ENCODE measurements at places on chromosomes 12 and 14. TPM values are rescaled to one million over a fixed set of nuclear protein-coding genes. Genes with fewer than 3 reads are reported as not detected.

Gene PTPRQ
- total RNA-seq: not detected

Gene KRT73
- total RNA-seq: not detected

Gene BICD1
- total RNA-seq: 18.0 TPM

Gene HOXC12
- total RNA-seq: not detected

Gene DDX54
- total RNA-seq: 131 TPM

Gene RIN3
- 47.4 TPM for total RNA-seq

Gene PTHLH
- total RNA-seq: 0.33 TPM

Gene RBMS2
- 4.7 TPM for total RNA-seq

Gene DCN
- not detected for total RNA-seq

Gene FGF6
- total RNA-seq: not detected

Gene WSCD2
- total RNA-seq: not detected

Gene CPSF2
- 134 TPM for total RNA-seq

Gene MTRFR
- 26.6 TPM for total RNA-seq

GRCh38 chr14:77344377-77344996, 23.7 kb downstream of the GSTZ1 start:
- no peak for DNase-seq

DNA sequence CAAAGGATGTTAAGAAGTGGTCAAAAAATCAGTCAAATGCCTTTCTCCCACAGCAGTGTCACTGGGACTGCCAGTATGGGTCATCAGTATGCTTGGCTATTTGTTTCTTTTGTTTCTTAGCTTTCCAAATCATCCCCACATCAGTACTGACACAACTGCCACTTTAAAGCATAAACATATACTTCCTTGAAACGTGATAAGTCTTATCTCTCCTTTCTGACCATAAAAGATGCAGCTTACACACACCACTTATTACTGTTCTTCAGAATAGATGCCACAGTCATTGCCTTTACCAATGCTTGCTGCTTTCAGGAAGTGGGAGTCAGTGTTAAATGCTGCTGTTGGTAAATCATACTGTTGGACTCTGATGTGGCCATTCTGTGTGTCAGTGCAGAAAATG, 18.6 kb upstream of the GARIN2 start:
- DNase-seq: no peak

GRCh38 chr12:4829793-4830162, 79.9 kb upstream of the KCNA1 start:
- no peak for DNase-seq

DNA sequence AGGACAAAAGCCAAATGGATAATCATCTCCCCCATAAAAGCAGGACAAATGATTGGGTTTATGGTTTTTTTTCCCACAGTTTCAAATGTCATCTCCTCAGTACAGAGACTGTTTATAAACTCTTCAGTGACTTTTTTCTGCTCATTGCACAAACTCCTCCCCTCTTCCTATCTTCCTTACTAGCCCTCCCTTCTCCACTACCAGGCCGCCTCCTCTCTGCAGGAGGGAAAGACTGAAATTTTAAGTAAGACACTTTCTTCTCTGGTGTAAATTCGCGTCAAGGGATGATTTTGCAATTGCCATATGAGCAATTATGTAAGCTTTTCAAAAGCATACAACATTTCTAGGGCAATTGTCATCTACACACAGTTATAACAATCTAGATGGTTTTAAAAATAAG, 37.0 kb downstream of the BTG1 start:
- DNase-seq: no peak

GRCh38 chr12:121618659-121619233, 7.6 kb upstream of the ORAI1 start:
- DNase-seq: no peak

- DNase-seq: no peak
Measured at GRCh38 chr12:11759899-11760298, 110.4 kb downstream of the ETV6 start.

- no peak for DNase-seq
Measured at GRCh38 chr12:105221583-105222283, 14.2 kb downstream of the APPL2 start.

- DNase-seq: no peak
Measured at GRCh38 chr14:36495666-36496065, 24.4 kb downstream of the NKX2-1 start.

GRCh38 chr12:52909331-52909730, 4.5 kb upstream of the KRT8 start:
- no peak for DNase-seq

DNA sequence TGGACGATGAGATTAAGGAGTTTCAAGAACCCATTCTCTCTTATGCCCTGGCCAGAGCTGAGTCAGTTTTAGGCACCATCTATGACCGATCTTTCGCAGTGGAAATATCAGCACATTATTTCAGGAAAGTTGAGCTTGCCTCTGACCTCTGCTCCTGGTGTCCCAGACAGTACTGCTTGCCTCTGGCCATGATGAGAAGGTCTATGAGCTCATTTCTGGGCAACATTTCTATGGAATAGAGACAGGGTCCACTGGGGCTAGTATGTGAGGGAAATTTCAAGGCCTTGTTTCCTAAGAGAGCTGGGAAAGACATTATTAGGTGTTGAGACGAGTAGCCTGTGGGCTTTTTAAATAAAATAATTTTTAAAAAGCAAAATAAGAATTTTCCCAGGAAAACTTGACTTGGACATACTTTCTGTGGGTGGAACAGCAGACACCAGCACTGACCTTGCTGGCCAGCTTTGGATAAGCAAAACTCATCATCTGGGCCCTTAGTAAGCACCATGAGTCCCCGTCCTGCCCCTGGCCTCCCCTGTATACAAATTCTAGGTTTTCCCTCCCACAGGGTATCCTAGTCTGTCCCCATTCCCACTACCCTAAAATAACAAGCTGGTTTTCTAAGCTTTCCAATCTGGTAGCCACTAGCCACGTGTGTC, 43.4 kb downstream of the DIO2 start:
- no peak for DNase-seq

GRCh38 chr12:27467641-27468040, 21.1 kb downstream of the SMCO2 start:
- DNase-seq: no peak

- no peak for DNase-seq
Measured at GRCh38 chr14:92035890-92036289, 4.0 kb downstream of the TRIP11 start.

GRCh38 chr12:116969615-116970585, 59.1 kb downstream of the FBXW8 start:
- no peak for DNase-seq

DNA sequence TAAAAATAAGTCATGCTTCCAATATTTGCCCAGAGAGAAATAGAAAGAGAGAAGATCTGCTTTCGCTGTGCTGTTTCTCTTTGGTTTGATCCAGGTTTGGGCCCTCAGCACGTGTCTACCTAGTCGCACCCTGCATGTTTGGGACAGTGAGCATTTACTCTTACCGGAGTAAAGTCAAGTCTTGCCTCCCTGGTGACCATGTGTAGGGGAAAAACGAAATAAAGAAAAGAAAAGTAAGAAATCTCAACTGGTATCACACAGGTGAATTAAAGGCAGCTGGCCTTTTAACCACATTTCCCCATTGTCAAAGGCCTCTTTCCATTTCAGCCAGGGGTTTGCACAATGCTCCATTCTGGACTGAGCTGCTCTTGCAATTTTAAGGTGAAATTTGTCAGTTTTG, 619.4 kb downstream of the VRK1 start:
- no peak for DNase-seq

GRCh38 chr12:68538726-68539614, 71.7 kb upstream of the RAP1B start:
- peak; percentile 50 for DNase-seq

DNA sequence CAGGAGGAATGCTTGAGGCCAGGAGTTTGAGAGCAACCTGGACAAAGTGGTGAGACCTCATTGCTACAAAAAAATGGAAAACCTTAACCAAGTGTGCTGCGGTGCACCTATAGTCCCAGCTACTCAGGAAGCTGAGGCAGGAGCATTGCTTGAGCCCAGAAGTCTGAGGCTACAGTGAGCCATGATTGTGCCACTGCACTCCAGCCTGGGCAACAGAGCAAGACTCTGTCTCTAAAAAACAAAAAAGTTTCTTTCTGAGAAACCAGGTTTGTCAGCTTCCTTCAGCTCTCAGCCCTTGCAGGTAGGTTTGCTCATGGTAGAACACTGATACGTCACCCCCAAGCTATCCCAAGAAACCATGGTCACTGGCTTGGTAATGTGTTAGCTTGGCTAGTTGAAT, 20.0 kb upstream of the MORN3 start:
- no peak for DNase-seq

GRCh38 chr12:24015833-24016160, 66.3 kb upstream of the SOX5 start:
- DNase-seq: no peak

DNA sequence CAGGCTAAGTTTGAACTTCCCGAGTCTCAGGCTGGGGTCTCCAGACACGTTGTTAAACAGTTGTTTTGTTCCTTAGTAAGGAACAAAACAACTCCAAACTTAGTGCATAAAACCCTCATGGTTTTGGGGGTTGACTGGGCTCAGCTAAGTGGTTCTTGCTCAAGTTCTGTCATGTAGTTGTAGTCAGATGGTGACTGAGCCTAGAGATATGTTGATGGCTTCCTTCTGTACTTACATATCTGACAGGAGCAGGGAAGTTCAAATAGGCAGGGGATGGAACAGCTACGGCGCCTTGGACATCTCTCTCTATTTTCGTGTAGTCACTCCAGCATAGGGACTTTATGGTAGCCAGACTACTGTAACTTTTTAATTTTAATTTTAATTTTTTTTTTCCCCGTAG, 45.7 kb downstream of the SPATS2 start:
- no peak for DNase-seq

GRCh38 chr14:68856572-68856971, 63.7 kb upstream of the ZFP36L1 start:
- no peak for DNase-seq

- no peak for DNase-seq
Measured at GRCh38 chr12:31877884-31878283, 81.3 kb upstream of the RESF1 start.

DNA sequence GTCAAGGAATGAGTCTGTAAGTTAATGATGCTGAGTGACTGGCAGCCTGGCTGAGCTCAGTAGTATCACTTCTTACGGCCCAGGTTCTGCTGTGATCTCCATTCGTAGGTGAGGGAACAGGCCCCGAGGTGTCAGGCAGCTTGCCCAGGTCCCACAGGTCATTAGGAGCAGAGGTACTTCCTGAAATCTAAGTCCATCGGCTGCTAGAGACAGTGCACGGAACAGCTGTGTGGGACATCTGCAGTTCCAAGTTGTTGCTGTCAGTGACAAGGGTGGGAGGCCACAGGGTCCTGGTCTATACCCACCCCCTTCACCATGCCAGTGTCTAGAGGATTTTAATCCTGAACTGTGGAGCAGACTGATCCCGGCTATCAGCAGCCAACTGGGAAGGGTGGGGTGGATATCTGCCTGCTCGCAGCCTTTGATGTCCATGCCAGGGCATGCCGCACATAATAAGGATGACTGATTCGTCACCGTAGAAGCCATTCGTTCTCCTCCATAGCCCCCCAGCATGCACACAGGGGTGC, 82.3 kb upstream of the RIN3 start:
- DNase-seq: no peak

DNA sequence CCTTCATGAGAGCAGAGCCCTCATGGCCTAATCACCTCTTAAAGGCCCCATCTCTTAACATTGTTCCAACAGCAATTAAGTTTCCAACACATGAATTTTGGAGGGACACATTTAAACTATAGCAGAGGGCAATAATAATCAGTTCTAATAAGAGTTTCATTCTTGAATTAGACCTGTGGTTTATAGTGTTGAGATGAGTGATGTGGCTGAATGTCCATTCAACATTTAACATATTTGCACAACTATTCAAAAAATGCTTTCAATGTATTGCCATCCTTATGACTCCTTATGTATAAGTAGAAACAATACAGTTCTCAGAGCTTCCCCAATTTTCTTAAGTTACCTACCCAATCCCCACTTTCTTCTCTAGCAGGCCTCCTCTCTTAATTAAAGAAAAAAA, 21.5 kb downstream of the KLHL28 start:
- DNase-seq: no peak

DNA sequence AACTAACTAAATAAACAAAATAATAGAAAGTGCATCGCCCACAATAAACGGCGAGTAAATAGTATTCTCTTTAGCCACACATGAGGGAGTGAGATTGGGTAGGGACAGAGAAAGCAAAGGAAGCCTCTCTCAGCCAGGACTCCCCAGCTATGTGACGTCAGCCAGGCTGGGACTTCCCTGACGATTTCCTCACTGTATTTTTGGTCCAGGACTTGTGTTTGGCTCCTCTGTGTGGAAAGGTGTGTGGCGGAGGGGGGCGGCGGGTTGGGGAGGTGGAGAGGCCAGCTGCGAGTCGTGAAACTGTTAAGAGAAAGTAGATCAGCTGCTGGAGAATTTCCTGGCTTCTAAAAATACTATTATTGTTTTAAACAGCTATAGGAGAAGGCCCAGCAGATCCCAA, 1124.6 kb downstream of the AACS start:
- no peak for DNase-seq

DNA sequence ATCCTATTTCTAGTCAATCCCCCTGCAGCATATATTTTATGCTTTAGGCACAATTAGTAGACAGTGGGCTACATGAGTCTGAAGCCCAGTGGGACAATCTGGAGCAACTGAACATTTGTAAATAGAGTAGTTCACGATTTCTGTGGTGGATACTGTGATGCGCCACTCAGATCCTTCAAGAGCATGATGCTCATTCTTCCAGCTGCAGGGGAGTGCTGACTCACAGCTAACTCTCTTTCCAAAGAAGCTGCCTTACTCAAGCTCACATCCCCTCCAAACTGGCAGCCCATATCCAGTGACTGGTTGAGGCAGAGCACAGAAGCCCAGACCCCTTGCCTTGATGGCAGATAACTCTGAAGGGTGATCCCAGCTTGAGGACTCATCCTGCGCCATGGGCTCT, 224.2 kb upstream of the EEA1 start:
- no peak for DNase-seq

- DNase-seq: no peak
Measured at GRCh38 chr14:22188318-22188717, 400.7 kb downstream of the DAD1 start.

DNA sequence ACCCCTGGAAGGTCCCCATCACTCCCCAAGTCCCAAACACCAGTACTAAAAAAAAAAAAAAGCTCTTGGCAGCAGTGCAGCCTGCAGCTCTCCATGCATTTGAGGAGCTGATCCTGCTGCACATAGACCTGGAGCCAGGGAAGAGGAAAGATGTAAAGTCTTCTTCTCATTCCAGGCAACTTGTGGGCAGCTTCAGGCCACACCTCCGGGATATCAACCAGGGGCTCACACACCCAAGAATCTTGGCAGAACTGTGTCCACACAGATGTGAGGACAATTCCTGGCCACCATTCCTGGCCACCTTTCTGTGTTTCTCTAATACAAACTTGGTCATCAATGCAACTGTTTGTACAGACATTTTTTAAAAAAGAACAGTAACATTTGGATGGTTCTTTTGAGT, 72.7 kb downstream of the TMEM132C start:
- DNase-seq: no peak

GRCh38 chr12:2751230-2751629, 43.5 kb upstream of the FKBP4 start:
- DNase-seq: no peak

DNA sequence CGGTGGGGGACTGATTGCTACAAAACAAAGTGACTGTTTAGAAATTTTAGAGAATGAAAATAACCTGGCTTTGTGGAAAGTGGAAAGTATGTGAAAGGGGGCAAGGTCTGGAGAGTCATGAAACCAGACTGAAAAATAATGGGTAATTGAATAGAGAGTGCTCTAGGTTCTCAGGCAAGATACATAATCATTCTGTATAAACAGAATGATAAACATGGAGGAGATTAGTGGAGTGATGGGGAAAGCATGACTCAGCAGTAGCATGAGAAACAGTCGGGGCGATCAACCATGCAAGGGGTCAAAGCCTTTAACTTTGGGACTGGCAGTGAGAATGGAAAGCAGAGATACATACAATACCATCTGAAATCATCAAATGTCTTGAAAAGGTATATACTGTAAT, 332.5 kb downstream of the CCER1 start:
- DNase-seq: no peak

Measured in CD8-positive, alpha-beta memory T cell (primary cell).